KBM-7 (cell line): ENCODE measurements at places on chromosomes 7 and 10.

GRCh38 chr7:123916240-123916724 lies 8.8 kb upstream of the SPAM1 start:
- peak; percentile 32 for DNase-seq

DNA sequence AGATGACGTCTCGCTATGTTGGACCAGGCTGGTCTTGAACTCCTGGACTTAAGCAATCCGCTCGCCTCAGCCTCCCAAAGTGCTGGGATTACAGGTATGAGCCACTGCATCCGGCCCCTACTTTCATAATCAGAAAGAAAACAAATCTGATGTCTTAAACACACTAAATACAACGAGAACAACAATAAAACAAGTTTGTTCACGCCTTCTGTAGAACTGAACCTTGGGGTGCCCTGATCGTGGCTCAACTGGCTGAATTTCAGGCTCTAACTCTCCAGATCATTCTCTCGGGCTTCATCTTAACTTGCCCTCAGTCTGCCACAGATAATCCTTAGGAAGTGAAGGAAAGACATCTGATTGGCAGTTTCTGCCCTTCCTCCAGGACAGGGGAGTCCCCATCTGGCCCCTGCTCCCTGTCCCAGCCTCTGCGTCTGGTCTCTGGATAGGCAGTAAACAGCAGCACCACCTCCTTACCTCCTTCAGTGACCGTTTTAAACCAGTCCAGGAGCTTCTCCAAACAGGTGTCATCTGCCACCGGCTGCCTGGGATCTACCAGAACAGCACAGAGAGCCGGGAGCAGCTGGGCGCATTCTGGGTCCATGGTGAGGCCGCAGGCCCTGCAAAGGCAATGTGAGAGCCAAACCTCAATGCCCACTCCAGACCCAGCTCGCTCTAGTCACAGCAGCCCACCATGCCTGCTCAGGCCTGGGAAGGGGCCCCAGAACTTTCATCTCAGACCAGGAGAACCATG lies 1.3 kb downstream of the BRAT1 start:
- no peak for DNase-seq

- DNase-seq = no peak
Observed at GRCh38 chr7:151689196-151689971, 169.7 kb upstream of the RHEB start.

- no peak for DNase-seq
Observed at GRCh38 chr7:12004581-12004980, 172.6 kb upstream of the THSD7A start.

- DNase-seq = no peak
Observed at GRCh38 chr10:95336702-95337101, 45.9 kb upstream of the PDLIM1 start.

DNA sequence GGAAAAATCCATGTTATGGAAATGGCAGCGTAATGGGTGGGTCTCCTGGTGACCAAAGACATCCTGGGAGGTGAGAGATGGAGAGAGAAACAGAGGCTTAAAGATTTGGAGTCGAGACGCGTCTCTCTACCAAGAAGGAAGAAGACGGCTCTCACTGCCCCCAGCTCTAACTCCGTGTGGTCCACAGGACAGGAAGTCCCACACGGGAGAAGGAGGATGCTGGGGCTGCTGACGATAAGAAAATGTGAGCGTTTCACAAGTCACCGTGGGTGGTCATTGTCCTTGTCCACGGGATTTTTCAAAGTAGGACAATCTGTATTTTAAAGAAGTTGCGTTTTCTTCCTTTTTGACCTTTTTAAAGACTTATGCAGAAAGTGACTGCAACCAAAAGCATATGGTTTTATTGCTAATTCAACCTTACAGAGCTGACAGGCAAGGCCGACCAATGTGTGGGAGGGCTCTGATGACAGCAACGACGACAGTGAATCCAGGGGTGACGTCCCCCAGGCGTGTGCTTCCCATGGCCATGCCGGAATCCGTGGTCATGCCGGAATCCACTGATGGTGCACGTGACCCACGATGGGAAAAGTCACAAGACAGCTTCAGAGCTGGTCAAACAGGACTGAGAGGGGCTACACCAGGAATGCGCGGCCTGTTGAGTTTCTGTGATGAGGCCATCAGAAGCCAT lies 341.2 kb downstream of the PTPRN2 start:
- no peak for DNase-seq
